ENCODE measurements at places on chromosomes 12 and 14.

- DNase-seq = no peak
These were observed 5.5 kb upstream of the HOXC11 start for GRCh38 chr12:53967421-53967925.

- no peak for DNase-seq
These were observed 8.6 kb downstream of the SETD1B start for GRCh38 chr12:121812320-121812871.

GRCh38 chr12:112149596-112149995, 24.2 kb downstream of the TRAFD1 start:
- DNase-seq = no peak

GRCh38 chr12:9773216-9773877, 12.6 kb upstream of the CD69 start:
- DNase-seq = no peak

DNA sequence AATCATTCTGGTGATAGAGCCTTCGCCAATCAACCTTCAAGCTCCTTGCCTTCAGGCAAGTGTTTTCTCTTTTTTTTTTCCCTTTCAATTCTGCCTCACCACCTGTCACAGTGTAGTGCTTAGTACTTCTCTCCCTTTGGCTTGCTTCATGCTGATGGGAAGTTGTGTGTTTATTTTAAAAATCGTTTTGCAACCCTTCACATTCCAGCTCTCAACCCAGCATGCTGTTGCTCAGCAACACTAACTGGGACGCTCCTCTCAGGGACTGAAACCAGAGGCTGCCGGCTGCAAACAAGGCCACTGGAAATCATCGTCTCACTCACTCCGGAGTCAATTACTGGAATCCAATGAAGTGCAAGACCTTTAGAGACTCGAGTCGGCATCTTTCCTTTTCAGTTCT, 342.7 kb downstream of the PRKD1 start:
- no peak for DNase-seq

- no peak for DNase-seq
These were observed 25.9 kb downstream of the SLC25A47 start for GRCh38 chr14:100348784-100349685.

DNA sequence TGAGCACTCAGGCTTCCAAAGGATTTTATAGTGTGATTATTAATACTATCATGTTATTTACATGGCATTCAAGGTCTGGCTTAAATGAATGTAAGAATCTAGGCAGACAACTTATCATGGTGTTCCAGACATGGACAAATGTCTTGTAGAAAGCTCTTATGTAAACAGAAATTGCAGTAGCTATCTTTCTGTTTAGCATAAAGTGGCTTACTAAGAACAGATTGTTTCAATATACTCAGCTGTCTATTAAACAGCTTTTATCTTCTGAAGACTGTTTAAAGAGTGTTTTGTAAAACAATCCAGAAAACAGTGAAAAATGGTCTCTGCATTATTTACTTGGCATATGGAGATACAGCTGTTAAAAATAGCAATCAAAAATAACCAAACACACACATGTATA, 1061.8 kb upstream of the SEL1L start:
- no peak for DNase-seq

GRCh38 chr12:42810006-42810405, 220.5 kb upstream of the PRICKLE1 start:
- no peak for DNase-seq

DNA sequence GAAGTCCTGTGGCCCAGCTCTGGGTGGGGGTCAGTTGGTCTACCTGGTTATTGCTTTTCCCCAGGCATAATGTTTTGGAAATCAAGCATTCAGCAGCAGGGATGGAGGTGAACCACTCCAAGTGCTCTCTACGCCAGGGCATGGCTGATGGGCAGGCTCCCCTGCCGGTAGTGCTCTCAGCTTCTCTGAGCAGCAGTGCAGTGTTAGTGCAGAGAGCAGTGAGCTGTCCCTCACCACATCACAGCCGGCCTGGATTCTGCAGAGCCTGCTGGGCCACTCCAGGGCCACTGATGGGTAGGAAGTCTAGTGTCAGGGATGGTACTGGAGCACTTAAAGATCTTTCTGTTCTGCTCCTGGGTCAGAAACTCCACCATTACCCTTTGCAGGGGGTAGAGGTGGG, 151.1 kb downstream of the CALM1 start:
- DNase-seq = no peak

- no peak for DNase-seq
These were observed 81.5 kb downstream of the LGR5 start for GRCh38 chr12:71521125-71521524.

DNA sequence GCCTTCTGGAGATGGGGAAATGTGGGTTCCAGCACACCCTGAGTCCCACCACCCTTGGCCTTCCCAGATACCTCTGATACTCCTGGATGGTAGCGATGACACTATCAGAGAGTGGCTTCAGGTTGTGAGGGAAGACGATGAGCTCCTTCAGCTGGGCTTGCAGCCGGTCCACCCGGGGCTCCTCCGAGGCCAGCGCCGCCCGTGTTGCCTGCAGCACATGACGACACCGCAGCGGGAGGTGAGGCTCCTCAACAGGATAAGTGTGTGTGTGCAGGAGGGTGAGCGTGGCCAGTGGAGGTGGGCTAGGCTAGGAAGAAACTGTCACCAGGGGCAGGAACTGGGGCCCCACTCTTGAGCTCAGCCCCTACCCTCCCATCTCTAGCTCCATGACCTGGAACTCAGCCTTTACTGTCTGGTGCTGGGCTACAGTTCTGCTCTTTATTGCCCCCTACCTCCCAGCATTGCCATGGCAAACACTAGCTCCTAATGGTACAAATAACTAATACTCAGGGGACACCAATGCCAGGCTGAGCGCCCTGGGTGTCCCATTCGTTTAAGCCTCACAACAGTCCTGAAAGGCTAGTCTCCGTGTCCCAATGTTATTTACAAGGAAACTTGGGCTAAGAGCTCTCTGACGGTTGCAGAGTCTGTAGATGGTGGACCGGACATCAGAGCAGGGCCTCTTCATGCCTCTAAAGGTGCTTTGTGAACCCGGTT, 64.1 kb downstream of the SYNE3 start:
- DNase-seq = no peak

DNA sequence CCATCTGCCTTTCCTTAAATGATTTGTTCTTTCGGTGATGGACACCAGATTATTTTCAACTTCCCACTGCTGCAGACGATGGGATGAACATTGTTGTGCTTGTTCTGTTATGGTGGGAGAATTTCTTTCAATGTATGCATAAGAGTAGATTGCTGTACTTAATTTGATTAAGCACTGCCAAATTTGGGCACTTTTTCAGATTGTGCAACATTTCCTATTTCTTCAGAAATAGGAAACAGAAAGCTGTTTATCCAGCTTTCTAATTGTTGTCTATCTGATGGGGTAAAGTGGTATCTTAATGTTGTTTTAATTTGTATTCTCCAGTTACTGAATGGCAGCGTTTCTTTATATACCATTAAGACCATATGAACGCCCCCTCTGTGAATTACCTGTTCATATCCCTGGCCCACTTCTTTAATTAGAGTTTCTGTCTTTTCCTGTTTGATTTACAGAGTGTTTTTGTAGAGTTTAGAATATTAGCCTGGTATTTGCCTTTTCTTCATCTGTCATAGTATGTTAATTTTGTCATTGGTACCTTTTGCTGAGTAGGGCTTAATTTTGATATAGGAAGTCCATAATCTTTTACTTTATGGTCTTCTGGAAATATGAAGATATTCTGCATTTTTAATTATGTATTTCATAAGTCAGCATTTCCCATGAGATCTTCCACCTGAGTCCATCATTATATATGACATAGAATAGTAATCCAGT, 59.6 kb downstream of the DIP2B start:
- DNase-seq = no peak

DNA sequence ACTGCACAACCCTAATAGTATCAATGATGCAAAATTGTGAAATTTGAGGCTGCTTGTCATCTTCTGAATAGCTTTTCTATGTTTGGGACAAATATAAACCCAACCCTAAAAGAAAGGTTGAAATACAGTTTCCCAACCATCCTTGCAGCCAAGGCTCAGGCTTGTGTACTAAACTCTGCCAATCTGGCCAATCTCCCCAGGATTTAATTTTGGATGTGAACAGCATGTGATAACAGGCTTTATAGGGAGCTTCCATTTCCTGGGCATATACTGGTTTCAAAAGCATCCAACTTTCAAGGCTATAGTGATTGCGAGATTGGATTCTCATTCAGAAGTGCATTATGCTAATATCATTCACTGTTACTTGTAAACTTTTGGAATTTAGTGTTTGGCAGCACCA, 55.7 kb upstream of the MUCL1 start:
- DNase-seq = no peak

GRCh38 chr14:31172084-31172483, 35.5 kb downstream of the HECTD1 start:
- DNase-seq = no peak

GRCh38 chr12:15276088-15276698, 46.1 kb upstream of the PTPRO start:
- DNase-seq = no peak

DNA sequence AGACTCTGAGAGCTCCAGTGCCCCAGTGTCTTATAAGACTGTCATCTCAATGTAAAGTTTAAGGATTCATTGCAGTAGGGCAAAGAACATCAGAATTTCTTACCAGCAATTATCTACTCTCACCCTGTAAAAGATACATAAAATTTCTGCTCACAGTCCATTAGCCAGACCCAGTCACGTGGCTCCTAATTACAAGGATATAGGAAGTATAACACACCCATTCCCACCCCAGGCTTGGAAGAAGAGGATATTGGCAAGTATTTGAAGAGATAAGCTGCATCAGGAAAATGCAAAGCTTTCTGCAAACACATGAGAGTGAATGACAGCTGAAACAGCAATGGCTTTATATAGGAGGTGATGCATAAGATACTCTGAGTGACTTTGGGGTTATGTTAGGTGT, 14.3 kb downstream of the SYT1 start:
- no peak for DNase-seq

- no peak for DNase-seq
These were observed 20.8 kb upstream of the STRAP start for GRCh38 chr12:15861404-15861803.

DNA sequence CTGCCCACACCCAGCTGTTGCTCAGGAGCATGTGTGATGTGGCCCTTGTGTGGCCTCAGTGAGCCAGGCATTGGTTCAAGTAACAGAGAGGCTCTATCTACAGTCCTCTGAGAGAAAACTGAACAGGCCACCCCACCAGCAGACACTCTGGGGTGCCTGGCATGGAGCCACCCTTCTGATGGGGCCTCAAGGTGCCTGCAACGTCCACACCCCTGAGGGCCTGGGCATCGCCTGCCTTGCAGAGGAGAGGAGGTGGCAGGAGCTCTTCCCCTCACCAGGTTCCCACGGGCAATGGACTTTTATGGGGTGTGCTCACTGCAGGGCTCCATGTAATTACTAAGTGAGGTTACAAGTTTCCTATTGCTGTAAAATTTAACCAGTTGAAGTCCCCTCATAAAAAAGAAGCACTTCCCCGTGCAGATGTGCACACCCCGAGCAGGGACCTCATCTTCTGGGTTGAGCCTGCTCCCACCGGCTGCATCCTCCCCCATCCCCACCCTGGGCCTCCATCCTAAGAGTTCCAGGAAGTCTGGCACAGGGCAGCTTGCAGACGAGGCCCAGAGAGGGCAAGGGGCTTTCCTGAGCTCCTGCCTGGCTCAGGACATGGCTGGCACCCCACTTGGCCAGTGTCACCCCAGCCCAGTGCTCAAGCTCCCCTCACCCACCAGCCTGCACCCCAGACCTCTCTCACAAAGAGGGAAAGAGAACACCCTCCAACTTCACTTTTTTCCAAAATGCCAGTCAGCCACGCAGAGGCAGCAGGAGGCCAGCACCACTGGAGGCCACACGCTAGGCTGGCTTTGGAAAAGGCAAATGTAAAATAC, 270.4 kb upstream of the RTL1 start:
- DNase-seq = no peak

DNA sequence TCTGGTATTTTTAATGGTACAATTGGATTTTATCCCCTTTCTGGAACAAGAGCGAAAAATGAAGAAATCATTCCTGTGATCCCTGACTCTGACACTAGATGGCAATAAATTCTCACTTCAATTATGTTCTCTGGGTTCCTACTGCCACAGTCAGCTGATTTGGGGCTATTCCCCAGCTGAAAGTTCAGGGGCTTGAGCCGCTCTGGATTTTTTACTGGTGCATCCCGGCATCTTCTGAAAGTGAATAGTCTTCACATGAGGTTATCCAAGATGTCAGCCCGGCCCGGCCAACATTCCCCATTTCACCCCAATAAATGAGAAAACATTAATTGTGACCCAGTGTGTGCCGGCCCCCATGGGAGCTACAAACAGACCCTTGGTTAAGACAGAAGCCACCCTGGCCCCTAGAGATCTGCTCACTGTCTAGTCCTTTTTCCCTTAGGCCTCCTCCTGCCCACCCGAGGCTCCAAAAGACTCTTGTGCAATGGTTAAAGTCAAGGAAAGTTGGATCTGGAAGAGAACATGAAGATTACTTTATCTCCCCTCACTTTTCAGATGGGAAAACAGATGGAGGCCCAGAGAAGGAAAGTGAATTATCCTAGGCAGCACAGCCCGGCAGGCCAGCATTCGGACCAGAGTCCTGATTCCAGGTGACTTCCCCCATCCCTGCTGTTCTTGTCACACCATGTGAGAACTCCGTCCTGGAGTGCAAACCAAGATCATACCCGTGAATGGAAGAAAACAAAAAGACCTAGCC, 20.8 kb downstream of the CKAP4 start:
- peak; percentile 27 for DNase-seq

DNA sequence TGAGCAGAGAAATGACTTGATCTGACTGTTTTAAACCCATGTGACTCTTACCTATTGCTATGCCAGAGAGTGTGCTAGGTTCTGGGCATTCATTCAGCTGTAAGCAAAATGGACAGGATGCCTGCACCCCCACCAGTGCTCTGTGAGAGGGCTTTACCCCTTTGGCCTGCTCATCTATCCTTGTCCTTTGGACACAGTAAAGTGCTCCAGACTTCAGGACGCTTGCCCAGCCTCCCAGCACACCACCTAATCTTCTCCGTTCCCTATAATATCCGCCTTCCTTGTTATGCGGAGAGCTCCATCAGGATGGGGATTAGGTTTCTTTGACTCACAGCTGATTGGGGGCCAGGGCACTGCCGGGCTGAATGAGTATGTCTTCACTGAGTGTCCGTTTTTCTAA, 4.4 kb upstream of the ZNF839 start:
- no peak for DNase-seq

DNA sequence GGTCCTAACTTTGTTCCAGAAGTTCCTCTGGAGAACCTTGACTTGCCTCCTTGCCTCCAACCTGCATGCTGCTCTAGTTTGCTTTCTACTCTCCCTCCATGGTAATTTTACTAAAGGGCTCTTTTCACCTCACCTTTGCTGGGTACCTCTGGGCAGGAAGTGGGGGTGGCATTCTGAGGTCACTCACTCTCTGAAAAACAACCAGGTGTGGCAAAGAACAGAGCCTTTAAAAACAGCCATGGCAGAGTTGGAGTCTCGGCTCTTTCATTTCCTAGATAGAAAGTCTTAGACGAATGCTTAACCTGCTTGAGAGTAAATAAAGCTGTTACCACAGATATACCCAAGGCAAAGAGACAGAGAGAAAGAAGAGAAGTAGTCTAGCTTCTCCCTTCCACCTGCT, 827.9 kb downstream of the BCL11B start:
- no peak for DNase-seq

DNA sequence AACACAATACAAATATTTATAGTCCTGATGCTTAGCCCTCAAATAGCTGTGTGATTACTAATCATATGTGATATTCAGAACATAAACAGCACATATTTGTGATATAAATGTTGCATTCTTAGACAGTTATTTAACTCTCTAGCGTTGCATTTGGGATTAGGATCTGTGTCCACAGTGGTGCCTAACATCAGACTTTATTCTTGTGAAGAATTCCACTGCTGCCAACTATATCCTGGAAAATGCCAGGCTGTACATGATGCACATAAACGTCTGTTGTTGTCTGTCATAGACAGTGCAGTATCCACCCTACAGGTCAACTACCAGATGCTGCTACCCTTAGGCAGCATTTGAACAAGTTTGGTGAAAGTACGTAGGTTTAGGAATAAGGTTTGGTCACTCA, 39.0 kb downstream of the SLC38A4 start:
- DNase-seq = no peak

All from KG1 (cell line).